ENCODE measurements at places on chromosomes 4 and X. TPM values are rescaled to one million over a fixed set of nuclear protein-coding genes. Genes with fewer than 3 reads are reported as not detected.

The RBMX2 gene
- polyA plus RNA-seq, result 5.8 TPM

The GLOD5 gene
- polyA plus RNA-seq, result not detected

- H3K27me3 ChIP-seq, result no peaks in the 10 kb centered on the region
- no peaks in the 10 kb centered on the region for H3K4me1 ChIP-seq
- no peaks in the 10 kb centered on the region for H3K36me3 ChIP-seq
- no peak overlapping the region for H3K27ac ChIP-seq
- no peak for DNase-seq
- H3K4me3 ChIP-seq, result no peak overlapping the region
Measured at GRCh38 chr4:135840781-135841180, 1639.2 kb upstream of the PABPC4L start.

DNA sequence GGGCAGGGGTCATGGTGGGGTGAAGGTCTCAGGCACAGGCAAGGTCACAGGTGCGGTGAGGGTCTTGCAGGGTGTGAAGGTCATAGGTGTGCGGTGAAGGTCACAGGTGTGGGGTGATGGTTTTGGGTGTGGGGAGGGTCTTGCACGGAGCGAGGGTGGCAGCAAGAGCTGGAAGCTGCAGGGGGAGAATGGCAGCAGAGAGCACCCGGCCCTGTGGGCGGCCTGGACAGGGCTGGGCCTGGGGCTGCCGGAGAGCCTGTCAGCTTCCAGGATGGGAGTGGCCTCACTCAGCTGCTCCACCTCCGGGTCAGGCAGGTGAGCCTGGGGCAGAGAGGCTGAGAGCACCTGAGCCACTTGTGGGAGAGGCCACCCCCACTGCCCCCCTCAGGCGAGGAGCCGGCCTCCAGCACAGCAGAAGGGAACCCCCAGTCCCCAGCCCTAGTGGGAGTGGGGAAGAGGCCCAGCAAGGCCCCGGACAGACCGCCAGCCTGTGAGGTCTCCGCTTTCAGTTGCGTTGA, 1.5 kb downstream of the MSANTD1 start:
- H3K4me1 ChIP-seq, result no peaks in the 10 kb centered on the region
- no peak overlapping the region for H3K4me3 ChIP-seq
- H3K27me3 ChIP-seq, result no peaks in the 10 kb centered on the region
